ENCODE measurements at places on chromosomes 2 and 18. TPM values are rescaled to one million over a fixed set of nuclear protein-coding genes. Genes with fewer than 3 reads are reported as not detected.
A peak's percentile ranks its signal among the peaks of the same experiment; 100 is the strongest.

DAPL1 gene
- total RNA-seq: not detected

GRCh38 chr2:121088251-121089165, 196.5 kb downstream of the TFCP2L1 start:
- no peak for DNase-seq

GRCh38 chr2:122682356-122682755, 926.9 kb downstream of the TSN start:
- no peak for DNase-seq

- DNase-seq: peak; percentile 64
Measured at GRCh38 chr2:146992466-146992865, 852.4 kb upstream of the ACVR2A start.

DNA sequence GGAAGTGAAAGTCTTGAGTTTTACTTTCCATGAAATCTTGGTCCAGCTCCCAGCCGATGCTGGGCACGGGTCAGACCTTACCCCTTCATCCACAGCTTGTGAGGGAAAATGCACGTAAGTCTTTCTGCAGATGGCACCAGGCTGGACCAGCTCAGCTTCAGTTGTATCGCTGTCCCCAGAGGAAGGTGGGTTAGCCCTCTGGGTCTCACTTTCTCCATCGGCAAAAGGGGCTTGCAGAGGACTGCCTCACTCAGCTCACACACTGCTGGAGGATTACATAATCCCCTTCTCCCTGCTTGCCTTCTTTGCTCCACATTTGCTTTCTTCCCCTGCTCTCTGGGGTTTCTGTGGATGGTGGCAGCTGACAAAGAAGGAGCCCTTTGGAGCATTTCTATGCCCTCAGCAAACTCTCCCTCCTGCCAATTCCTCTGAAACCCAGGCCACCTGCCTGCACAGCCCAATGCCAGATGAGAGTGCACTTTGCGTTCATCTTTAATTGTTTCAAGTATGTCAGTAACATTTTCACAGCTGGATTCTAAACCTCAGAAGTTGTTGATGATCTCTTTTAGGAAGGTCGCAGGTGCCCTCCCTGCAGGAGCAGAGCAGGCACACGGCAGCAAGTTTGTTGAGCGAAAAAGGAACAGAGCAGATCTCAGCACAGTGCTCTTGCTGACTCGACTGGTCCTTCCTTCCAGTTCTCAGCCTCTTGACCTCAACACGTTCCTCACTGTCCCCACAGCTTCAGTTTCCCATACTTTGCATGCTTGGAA, 155.6 kb upstream of the GLI2 start:
- DNase-seq: no peak

GPR35 gene
- total RNA-seq: 0.26 TPM

LYPD6 gene
- 0.26 TPM for total RNA-seq

TXNDC2 gene
- total RNA-seq: under 0.01 TPM

DNA sequence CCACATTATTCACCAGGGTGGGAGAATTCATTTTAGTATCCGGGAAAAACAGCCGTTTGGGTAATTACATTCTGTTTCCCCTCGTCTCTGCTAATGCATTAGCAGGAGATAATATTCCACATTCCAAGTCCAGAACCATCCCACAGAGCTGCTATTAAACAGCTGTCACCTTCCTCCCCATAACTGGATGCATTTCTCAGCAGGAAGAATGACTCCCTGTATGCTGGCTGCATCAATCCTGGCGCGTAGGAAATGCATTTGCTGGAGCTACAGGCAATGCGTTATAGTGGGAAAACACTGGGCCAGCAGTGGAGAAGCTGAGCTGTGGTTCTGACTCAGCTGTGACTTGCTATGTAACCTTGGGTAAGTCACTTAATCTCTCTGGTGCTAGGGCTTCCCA, 246.0 kb downstream of the CLIP4 start:
- DNase-seq: no peak

MEP1B gene
- not detected for total RNA-seq

DNA sequence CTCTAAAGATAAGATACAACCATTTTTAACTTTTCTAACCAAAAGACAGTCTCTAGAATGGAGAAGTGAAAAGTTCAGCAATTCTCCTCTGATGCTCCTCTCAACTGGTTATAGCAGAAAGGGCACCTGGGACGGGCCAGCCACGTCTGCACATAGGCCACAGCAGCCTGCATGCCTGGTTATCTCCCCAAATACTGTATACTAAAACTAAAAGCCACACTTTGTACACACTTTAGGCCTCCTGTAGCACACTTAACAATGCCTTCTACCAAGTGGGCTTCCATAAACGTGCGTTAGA, 179.1 kb downstream of the ANKRD44 start:
- no peak for DNase-seq

MEIS1 gene
- total RNA-seq: 27.7 TPM

RAB12 gene
- total RNA-seq: 61.3 TPM

APCDD1 gene
- 0.64 TPM for total RNA-seq

TMEM169 gene
- 0.51 TPM for total RNA-seq

DNA sequence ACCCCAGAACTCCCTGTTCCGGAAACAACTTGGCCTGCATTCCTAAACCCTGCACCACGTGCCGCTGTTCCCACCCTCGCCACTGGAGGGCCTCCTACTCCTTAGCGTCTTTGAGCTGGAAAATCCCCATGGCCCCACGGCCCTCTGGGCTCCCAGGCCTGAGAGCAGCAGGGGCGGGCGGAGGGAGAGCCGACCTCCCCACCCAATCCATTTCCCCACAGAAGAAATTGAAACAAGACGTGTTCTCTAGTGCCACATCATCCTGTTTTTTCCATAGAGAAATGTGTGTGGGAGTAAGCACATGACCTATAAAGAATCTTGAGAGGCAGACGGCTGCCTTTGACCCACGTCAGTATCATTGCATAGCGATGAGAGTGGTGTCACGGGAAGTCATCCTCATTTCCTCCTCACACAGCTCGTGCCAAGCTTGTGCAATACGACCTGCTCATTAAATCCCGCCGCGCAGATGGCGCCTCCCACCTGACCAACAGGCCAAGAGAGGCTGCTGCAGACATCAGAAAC, 79.2 kb downstream of the LAMA1 start:
- peak; percentile 76 for DNase-seq

DNA sequence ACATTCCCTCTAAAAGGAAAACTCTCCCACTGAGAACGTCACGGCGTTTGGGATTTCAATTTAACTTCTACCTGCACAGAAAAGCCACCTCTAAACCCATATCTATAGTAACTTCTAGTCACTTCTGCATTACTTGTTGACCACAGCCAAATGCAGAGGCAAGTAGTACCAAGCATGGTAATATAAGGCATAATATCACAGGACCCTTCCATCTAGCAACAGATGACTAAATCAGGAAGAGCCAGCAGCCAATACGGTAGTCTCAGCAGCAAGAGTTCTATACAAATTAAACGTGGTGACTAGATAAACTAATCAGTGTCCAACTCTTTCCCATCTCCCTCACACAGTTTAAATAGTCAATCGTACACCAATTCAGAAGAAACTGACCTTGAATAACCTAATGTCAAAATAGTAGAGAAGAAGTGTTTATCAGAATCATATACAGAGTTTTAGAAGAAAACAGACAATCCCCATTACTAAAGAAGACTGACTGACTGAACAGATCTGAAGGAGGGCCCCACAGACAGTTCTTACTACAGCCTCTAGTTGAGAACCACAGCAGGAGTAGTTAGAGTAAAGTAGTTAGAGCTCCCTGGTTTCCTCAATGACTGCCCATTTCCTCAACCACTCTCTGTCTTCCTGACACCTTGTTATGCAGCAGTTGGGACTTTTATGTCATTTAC, 30.0 kb downstream of the MEMO1 start:
- peak; percentile 38 for DNase-seq

DNA sequence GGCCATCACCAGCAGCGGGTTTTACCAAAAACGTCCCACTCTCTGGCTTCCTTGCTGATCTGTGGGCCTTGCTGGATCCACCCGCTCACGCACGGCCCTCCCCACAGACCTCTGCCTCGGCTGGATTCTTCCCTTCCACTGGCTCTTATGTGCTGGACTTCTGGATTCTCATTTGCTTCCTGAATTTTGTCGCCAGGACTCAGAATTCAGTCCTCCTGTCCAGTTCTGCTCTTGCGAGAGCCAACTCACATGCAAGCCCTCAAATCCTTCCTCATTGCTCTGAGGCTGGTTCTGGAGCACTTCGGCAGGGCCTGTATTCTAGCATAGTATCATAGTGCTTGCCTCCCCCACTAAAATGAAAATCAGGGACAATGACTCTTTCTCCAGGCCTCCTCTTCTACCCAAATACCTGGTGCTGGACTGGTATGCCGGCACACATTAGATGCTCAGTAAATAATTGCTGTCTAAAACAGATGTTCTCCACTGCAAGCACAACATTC, 115.5 kb downstream of the ATL2 start:
- no peak for DNase-seq

DNA sequence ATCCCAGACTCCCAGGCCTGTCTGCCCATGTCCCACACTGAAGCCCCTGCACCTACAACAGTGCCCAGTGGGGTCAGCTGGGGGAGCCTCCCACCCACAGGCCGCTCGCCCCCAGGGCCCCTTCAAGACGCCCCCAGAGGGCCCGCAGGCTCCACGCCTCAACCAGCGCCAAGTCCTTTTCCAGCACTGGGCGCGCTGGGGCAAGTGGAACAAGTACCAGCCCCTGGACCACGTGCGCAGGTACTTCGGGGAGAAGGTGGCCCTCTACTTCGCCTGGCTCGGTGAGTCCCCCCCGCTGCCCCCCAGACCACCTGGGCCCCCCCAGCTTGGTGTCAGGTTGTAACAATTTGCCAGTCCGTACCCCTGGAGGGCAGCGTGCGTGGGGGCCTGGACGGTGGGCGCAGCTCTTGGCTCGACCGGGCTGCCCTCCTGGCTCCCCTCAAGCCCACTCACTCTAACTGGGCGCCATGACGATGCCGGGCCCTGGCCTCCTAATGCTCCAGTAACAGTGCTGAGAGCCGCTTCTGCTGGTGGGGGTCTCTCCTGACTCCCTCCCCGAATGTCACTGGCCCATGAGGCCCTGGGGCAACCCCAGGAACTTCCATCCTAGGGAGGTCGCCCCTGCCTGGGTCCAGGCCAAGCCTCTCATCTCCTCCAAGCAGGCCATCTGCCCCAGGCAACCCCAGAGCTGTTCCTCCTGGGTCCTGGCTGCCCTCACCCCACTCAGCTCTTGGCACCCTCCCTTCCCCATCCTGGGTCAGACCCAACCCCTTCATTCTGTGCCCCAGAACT, 14.9 kb downstream of the ANO7 start:
- DNase-seq: no peak

DNA sequence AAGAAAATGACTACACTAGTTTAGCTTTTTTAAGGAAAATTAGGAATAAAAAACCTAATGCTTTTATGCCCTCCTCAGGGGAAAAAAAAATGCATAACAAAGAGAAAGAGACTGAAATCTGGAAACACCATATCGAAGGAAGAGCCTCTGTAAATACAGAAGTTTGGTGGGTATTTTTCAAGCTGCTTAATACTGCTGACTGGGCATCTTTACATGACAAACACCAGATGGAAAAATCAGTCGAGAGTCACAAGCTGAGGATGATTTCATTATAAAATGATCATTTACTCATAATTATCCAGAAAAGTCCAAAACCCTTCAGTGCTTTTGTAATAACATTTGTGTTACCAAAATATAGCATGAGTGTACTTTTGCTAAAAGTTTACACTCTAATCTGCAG, 1600.7 kb upstream of the ACVR2A start:
- DNase-seq: no peak

GRCh38 chr2:68714866-68715265, 19.7 kb upstream of the ARHGAP25 start:
- DNase-seq: no peak

DNA sequence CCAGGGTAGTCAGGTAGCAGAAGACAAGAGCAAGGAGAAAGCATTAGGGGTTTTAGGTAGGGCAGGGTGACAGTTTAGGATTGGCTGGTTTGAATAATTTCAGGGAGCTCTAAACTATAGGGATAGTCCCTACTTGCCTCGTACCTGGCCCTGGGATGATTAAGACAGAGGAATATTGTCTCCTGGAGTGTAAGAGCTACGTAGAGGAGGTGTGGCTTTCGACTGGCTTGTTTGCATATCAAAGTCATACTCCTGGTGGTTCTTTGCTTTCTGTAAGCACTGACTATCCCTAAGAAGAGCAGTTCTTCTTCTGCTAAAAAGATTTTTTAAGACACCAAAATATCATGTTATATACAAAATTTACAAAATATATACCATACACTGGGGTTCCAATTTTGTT, 1867.4 kb downstream of the SUCLG1 start:
- DNase-seq: no peak

DNA sequence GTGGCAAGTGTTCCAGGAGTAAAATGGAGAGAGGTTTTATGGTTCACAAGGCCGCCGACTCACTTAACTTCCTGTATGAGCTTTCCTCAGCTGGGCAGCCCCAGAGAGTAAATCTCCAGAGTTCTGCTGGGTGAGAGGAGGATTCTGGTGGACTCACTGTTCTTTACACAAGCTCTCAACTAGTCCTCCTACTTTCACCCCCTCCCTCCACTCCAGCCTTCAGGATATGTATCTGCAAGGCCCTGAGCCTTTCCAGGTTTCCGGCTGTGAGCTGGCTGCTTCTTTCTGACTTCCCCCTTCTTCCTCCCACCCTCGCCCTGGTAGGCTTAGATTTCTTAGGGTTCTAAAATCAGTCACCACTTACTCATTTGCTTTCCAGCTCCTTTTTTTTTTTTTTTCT, 34.0 kb downstream of the EML6 start:
- DNase-seq: peak; percentile 56

GAL3ST2 gene
- not detected for total RNA-seq

GRCh38 chr2:182824767-182825158, 41.7 kb downstream of the FRZB start:
- no peak for DNase-seq

GRCh38 chr2:11622611-11623010, 47.4 kb downstream of the NTSR2 start:
- DNase-seq: no peak

DNA sequence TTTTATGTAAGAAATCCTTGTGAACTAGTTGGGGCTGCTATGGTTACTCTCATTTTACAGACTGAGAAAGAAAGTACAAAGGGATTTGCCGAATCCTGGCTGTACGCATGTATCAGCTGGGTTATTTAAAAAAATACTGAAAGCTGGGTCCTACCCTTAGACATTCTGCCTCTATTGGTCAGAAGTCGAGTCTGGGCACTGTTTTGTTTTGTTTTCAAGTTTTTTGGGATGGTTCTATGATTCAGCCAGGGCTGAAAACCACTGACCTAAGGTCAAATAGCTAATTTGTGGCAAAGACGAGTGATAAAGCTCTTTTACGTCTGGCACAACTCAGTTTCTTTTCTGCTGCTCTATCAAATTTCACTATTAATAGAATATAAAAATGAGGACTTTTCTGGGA, 5.9 kb upstream of the SLC8A1 start:
- DNase-seq: no peak

GCKR gene
- total RNA-seq: not detected

GRCh38 chr2:152183401-152184073, 8.0 kb upstream of the STAM2 start:
- no peak for DNase-seq

- DNase-seq: no peak
Measured at GRCh38 chr2:237156031-237156856, 70.6 kb downstream of the COPS8 start.

PROC gene
- total RNA-seq: 0.26 TPM

GRCh38 chr2:10246370-10246769, 56.3 kb upstream of the HPCAL1 start:
- no peak for DNase-seq

- peak; percentile 22 for DNase-seq
Measured at GRCh38 chr18:8754995-8755960, 49.9 kb downstream of the MTCL1 start.

RGPD3 gene
- 0.26 TPM for total RNA-seq
